ENCODE measurements at places on chromosomes 3 and 15. TPM values are rescaled to one million over a fixed set of nuclear protein-coding genes. Genes with fewer than 3 reads are reported as not detected.

BLOC1S6 gene
- total RNA-seq: 37.8 TPM

PATL2 gene
- total RNA-seq: 69.7 TPM

CCR3 gene
- total RNA-seq: 0.55 TPM

LSG1 gene
- total RNA-seq: 43.5 TPM

VEPH1 gene
- not detected for total RNA-seq

PPCDC gene
- 10.1 TPM for total RNA-seq

LMAN1L gene
- total RNA-seq: 0.43 TPM

TOPBP1 gene
- 30.0 TPM for total RNA-seq

GABRG3 gene
- total RNA-seq: not detected

CCR1 gene
- total RNA-seq: 0.35 TPM

SKOR1 gene
- 1.3 TPM for total RNA-seq

GRCh38 chr3:187739094-187739560 is 6.1 kb downstream of the BCL6 start:
- no peak for DNase-seq

DNA sequence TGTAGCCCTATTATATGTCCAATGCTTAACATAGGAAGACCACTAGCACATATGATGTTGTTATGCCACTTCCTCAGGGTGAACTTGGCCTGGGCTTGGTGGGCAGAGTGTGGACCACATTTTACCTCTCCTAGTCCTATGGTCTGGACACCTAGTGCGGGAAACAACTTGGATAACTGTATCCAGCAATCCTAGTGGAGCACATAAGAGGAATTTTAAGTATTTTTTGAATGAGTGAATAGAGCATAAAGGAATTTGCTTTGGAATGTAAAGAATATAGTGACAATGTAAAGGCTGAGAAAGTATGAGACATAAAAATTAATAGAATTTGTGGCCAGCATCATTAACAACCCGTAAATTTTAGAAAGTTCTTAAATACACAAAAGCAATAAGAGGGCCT is 528.9 kb downstream of the IGSF11 start:
- no peak for DNase-seq

DNA sequence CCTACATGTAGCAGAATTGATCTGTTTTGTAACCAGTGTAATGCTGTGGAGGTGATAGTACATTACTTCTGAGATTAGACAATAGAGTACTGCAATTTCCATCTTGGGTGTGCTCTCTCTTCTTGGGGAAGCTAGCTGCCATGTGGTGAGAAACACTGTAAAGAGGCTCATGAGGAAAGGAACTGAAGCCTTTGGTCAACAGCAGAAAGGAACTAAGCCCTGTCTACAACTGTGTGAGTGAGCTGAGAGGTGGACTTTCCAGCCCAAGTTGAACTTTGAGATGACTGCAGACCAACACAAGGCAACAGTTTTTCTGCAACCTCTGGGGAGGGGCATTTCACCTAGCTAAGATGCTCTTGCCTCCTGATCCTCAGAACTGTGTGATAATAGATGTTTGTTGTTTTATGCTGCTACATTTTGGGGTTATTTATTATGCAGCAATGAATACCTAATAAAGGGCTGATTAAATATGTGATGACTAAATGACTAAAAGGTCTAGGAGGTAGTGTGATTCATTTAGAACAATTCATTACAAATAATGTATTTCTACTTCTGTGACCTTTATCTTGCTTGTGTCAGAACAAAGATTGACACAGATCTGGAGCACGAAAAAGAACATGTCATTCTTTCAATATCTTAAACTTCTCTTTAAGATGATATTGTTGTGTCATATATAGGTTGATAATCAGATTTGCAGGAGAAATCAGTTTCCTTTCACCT is 121.6 kb upstream of the THRB start:
- no peak for DNase-seq

- peak; percentile 7 for DNase-seq
These were observed 44.2 kb downstream of the ZMAT3 start for GRCh38 chr3:179027326-179027900.

DNA sequence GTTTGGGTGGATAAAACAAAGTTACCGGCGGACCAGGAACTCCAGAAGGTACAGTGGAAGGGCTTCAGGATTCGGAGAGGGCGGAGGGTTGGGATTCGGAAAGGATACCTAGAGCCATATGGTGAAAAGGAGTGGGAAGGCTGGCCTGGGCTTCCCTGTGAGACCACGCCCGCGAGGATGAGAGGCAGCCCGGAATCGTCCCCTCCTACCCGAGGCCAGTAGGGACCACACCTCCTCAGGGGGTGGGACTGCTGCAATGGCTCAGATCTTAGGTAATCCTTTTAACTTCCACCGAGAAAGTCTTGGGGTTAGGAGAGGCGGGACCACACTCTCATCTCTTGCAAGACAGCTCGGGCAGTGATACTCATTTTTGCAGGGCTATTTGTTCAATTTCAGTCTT is 511.3 kb downstream of the OCA2 start:
- no peak for DNase-seq

DNA sequence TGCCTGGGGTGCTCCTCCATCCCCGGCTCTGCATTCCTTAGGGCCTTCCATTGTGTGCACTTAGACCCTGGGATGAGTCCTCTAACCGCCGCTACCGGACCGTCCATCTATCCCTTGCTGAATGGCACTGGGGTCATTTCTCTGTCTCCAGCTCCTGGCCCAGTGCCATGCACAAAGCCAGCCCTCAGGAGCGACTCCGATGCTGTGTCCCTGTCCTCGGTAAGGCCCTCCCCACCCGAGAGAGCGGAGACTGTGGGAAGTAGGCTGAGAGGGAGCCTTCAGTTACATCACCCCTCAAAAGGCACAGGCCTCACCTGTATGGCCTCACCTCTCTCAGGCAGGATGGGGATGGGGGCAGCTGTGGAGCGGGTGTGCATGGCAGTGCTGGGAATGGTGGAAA is 33.8 kb downstream of the MUC4 start:
- DNase-seq: no peak

GRCh38 chr3:133475245-133476010 is 75.6 kb downstream of the BFSP2 start:
- no peak for DNase-seq

DNA sequence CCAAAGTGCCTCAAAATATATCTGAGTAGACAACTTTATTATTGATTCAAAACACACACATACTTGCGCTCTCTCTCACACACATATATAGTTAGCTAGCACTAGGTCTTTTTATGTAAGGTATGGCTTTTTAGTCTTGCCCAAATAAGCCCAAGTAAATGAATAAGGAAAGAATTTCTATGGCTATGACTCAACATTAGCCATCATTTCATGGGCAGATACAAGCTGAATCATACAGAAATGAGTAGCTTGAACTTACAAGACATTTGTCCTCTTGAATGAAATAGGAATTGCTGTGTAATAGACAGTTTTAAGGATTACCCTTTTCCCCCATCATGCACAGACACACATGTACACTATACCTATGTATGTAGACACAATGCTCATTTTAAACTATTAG is 4.9 kb downstream of the CADPS start:
- DNase-seq: no peak

- peak; percentile 31 for DNase-seq
These were observed 583 bp upstream of the C3orf49 start for GRCh38 chr3:63818282-63819150.

- no peak for DNase-seq
These were observed 262.0 kb downstream of the CGGBP1 start for GRCh38 chr3:87796843-87797185.

GRCh38 chr15:95757171-95757570 is 573.3 kb upstream of the NR2F2 start:
- no peak for DNase-seq

DNA sequence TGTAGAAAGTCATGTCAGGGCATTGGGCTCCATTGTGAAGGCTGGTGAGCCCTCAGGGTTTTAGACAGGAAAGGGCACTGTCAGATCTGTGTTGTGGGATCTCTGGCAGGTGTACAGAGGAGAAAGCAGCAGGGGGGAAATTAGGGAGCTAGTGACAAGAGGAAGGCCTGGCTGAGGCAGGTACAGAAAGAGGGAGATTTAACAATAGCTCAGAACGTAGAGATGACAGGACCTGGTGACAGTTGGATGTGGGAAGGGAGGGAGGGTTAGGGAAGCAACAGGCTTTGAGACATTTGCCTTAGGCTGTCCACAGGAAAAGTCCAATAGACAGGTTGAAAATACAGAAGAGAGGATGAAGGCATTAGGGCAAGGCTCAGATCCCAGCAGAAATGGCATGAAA is 288.1 kb downstream of the EPHB1 start:
- no peak for DNase-seq

DNA sequence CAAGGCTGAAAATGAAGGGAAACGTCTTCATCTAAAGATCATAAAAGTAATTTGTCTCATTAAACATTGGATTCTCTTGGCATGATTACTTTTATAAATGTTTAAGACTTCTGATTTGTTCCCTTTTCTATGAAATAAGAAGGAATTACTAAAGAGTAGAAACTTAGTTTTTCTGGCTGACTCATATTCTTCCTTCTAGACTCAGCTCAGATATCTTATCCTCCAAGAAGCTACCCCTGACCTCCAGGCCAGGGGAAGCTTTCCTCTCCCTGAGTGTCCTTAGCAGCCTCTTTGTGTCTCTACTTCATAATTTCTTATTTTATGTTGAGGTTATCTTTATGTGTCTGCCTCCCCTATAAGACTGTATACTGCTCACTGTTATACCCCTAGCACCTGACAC is 291.9 kb upstream of the STT3B start:
- DNase-seq: no peak

DNA sequence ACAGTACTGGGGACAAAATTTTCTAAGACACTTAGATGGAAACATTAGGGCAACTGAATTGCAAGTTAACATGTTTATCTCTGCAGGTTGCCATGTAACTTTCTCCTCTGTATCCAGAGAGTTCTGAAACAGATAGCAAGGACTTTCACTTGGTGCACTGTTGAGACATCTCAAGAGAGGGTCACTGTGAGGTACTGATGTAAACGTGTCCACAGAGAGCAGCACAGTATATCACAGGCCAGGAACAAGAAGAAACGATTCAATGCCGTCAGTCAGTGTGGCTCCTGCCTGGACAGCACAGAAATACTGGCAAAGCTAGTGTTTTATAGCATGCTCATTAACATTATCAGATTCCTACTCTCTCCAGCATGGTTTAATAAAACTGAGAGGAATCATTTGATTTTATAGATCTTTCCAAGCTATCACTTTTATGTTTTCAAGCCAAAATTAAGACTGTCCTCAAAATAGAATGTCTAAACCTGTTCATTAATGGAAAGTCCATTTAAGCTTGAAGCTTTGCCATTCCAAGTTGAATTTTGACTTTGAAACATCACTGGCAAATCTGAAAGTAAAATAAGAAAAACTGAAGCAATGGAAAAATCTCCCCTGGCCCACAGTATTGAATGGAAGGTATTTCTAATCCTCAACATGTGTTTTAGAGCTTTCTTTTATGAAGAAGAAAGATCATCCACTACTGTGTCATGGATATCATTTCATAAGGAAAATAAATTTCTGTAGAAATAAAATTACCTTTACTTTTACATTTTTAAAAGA is 102.7 kb downstream of the IMPG2 start:
- DNase-seq: no peak

DNA sequence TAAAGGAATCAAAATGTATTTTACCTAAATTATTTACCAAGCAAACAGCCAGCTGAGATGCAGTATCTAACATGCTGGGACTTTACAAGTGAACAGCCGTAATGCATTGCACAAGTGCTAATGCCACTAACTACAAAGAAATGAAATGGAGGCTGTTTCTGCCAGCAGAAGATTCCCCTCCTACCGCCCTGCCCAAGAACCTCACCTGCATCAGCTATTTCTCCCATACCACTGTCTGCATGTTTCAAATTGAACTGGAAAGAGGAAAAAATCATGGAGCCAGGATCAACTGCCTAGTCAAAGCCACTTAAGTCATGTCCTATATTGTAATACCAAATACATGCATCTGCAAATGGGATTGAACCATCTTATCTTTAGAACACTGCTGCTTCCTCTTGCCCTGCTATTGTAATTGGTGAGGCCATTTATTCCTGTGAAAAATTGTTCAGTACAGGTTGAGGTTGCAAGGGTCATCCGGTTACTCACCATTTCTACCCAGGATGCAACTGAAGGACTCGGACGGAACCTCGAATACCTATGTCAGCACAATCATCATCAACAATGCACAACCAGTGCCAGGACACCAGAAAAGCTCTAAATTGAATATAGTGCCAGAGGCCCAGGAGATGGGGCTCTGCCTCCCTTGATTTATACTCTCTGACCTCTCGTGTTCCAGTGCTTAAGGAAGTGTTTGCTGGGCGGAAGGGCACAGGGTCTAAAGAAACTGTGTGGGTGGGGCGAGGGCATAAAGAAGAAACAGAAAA is 27.5 kb downstream of the ANXA2 start:
- DNase-seq: no peak

DNA sequence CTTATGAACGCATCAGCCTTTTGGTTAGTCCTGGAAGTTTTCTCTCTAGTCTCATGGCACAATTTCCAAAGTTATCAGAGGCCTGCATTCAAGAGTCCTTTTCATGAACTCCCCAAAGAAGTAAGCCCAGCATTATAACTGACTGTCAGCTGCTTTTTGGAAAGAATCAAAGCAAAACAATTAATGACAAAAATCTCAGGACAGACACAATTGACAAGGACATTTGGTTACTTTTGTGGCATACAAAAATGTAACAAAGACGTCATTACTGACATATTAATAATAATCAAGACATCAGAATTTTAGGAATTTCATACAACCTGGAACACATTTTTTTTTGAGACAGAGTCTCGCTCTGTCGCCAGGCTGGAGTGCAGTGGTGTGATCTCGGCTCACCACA is 21.2 kb downstream of the KATNBL1 start:
- no peak for DNase-seq

DNA sequence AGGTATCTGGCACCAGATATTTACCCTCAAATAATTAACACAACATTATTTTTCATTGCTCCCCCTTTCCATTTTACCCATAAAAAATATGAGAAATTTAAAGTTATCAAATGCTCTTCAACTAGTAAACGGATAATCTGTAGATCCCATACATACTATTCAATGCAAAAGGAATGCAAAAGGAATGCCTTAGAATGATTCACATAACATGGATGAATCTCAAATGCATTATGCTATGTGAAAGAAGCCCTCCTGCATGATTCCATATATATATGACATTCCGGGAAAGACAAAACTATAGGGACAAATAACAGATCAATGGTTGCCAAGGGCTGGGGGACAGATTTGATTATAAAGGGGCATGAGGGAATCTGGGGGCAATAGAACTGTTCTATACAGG is 195.7 kb downstream of the STT3B start:
- no peak for DNase-seq
